Myocyte (in vitro differentiated cells): ENCODE measurements at places on chromosomes 5 and 9.

DNA sequence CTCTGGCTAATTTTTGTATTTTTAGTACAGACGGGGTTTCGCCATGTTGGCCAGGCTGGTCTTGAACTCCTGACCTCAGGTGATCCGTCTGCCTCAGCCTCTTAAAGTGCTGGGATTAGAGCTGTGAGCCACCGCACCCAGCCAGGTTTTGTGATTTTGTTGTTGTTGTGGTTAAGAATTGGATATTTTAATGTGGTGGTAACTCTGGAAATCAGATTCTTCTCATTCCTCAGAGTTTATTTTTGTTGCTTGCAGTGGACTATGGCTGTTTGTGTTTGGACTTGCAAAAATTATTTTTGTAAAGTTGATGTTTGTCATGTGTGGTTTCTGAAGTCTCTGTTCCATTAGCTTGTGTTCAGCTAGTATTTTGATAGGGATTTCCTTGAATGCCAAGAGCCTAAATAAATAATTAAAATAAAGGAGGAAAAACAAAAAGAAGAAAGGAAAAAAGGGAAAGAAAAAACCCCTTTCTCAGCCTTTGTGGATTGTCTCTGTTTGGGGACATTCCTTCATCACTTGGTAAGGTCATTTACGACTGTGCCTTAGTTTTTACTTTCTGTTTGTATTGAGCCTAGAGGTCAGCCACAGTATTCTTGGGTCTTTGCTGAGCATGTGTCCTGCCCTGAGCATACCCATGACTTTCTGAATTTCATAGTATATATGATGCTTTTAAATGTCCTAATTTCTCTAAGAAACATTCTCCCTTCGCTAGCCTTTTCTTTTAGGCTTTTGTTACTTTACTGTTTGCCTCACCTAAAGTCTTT lies 37.3 kb downstream of the PBX3 start:
- DNase-seq, result peak; percentile 65

GRCh38 chr9:5559659-5560058 lies 49.3 kb downstream of the PDCD1LG2 start:
- DNase-seq, result no peak

- no peak for DNase-seq
These were observed 611.1 kb downstream of the CDH9 start for GRCh38 chr5:26427281-26427680.

DNA sequence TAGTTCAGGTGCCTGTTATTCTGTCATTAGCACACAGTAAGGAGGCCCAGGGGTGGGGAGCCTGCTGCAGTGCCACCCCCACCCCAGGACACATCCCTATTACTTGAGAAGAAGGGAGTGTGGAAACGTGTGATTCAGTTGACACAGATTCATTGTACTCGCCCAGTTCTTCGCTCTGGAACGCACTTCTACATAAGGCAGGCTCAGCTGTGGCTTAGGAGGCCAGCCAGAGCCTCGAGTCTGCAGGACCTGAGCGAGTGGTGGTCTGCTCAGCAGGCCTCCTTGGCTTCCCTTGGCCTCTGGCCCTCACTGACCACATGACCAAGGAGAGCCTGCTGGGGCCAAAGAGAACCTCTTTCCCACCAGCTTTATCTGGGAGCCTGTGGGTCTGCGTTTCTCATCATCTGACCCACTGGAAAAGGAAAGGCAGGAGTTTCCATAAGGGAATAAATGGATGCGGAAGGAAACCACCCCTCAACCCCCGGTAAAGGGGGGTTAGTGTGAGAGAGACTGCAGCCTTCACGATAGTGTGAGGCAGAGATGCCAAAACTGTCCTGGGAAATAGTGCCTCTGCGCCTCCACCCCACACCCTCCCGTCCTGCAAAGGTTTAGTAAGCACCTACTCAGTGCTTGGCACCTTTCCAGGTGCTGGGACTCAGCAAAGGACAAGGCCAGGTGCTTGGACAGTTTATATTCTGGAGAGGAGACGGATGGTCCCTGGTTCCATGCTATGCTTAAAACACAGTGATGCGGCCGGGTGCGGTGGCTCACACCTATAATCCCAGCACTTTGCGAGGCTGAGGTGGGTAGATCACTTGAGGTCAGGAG lies 73.7 kb downstream of the PPARGC1B start:
- no peak for DNase-seq

DNA sequence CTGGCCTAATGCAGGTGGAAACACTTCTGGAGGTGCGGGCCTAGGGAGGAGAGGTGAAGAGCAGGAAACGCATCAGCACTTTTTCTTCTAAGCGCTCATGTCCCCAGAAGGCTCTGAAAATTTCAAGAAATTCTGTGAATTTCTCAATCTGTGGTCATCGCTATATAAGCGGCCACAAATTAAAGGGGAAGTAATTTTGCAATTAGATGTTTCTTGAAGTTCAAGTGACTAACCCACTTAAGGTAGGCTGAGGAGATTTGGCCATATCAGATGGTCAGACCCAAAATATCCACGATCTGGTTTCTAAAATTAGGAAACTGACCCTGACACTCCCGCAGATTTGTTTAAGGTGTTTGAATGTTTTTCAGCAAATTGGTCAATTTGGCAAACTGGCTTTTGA lies 16.6 kb upstream of the HMGCR start:
- no peak for DNase-seq
